ENCODE measurements at places on chromosomes 1 and 21. TPM values are rescaled to one million over a fixed set of nuclear protein-coding genes. Genes with fewer than 3 reads are reported as not detected.

- DNase-seq = no peak
These were observed 19.2 kb downstream of the SYT6 start for GRCh38 chr1:114134518-114134917.

The APOBEC4 gene
- polyA plus RNA-seq = not detected

- DNase-seq = no peak
These were observed 11.3 kb upstream of the TNFRSF25 start for GRCh38 chr1:6477039-6477820.

The TNFAIP8L2 gene
- polyA plus RNA-seq = 1.2 TPM

The DDOST gene
- 228 TPM for polyA plus RNA-seq

DNA sequence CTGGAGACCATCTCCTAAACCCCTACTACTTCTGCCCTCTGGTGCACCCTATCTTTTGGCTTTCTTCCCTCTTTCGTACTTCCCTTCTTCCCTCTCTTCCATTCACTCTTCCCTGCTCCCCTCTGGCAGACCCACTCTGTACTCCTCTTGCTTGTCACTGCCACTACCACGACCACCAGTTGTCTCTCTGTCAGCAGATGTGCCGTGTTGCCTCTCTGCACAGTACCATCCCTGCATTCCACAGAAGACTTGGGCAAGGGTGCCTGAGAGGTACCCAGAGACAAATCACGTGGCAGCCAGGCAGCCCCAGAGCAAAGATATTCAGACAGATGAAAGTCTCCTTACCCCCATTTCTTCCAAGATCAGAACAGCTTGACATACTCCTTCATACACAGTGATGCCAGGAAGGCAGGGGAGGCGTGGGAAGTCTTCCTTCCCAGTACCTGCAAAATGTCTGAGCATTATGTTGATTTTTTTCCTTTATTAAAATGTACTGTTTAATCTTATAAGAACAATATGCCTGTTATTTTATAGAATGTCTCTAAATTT lies 15.0 kb downstream of the CAMSAP2 start:
- DNase-seq = no peak

DNA sequence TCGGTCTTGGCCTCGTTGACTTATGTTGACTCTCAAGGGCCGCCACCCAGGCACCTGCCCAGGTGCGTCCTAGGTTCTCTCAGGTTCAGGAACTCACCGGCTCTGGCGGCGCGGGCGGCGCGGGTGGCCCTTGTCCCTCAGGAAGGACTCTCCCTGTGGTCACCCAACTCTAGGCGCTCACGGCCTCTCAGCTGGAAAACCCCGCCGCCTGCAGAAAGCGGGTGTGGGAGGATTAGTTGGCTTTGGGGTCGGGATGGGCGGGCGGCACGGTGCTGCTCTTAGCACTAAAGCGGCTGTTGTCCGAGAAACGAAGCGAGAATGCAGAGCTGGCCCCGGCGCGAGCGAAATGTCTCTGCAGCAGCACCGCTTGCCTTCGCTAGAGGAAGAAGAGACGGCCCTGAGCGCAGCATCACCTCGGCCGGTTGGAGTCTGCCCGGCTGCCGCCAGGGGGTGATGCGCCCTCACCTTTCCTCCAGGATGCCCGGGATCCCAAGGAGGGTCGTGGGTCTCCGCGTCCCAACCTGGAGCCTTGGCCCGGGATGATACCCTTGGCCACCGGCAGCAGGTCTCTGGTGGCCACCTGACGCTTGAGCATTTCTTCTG lies 8.1 kb upstream of the TADA1 start:
- peak; percentile 24 for DNase-seq

DNA sequence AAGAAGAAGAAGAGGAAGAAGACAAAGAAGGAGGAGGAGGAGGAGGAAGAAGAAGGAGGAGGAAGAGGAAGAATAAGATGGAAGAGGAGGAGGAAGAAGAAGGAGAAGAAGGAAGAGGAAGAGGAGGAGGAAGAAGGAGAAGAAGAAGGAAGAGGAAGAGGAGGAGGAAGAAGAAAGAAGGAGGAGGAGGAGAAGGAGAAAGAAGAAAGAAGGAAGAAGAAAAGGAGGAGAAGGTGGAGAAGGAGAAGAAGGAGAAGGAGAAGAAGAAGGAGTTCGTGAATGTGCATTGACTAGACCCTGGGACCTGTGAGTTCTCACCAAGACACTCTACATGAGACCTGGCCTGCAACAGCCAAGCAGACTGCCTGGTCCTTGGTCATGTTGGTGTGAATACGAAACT lies 131.7 kb upstream of the ERRFI1 start:
- no peak for DNase-seq

The SDC3 gene
- polyA plus RNA-seq = 35.4 TPM

GRCh38 chr1:85450832-85451231 lies 14.1 kb downstream of the DDAH1 start:
- DNase-seq = no peak

GRCh38 chr1:19738669-19739068 lies 61.0 kb downstream of the TMCO4 start:
- no peak for DNase-seq

- no peak for DNase-seq
These were observed 70.0 kb upstream of the BCAR3 start for GRCh38 chr1:93751377-93752250.

DNA sequence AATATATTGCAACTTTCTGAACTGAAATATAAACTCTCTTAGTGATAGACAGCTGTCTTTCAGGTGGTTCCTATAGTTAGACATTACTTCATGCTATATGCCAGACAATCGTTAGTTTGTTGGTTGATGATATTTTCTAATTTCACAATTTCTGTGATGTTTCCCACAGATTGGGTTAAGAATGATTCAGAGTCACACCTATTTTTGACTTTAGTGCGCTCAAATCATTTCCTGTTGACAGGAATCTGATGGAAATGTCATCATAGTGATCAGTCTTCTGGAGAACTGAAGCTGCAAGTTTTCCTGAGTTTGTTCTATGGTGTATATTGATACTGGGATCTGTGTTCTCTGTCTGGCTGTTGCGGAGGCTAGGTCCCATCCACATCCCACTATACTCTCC lies 119.7 kb downstream of the C1orf21 start:
- DNase-seq = no peak

- DNase-seq = no peak
These were observed 3.2 kb downstream of the LBR start for GRCh38 chr1:225424562-225425200.

DNA sequence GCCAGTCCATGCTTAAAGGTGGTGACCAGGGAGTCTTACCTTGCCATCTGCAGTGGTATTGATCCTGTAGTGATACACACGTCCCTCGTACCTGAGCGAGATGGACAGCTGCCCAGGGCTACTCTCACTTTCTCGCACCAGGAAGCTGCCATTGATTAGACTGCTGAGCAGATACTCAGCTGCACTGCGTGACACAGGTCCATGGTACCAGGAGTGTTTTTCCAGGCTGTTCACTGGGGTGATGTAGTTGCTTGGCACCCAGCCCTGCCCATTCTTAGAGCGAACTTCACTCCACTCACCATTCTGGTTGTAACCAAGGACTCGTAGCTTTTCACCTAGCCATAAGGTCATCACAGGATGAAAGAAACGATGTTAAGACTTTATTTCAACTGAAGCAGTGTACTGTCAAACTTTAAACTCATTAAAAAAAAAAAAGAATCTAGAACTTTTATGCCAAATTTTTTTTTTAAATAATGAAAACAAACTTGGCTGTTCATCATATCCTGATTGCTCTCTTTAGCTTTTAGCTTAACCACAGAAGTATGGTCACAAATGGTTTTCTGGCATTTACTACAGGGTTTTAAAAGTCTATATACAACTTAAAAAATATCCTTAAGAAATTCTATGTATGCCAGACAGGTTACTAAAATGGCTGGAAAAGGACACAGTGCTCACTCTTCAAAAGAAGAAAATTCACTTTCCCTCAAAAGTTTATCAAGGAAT lies 44.6 kb downstream of the TOR3A start:
- no peak for DNase-seq

DNA sequence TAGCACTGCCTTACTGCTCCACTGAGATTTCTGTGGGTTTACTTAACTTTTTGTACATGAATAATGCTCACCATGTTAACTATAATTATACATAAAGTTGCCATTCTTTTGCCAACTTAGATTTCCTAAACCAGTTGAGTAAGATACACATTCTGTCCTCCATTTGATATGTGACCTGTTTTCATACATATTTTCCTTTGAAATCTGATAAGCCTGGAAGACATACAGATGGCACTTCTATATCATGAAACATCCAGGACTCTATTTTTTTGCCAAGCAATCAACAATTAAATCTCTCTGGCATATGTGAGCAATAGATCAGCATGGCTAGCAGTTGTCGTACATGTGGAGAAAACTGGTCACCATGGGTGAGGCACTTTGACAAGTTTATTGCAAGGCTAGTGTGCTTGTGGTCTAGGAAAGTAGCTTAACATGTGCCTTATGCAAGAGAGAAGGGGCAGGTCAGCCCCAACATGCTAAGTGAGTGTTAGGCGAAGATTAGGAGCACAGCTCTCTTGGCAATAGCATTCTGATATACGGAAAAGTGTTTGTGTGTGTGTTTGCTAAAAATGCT lies 14.2 kb downstream of the PRRX1 start:
- no peak for DNase-seq

The MANEAL gene
- 4.7 TPM for polyA plus RNA-seq

The GPR37L1 gene
- 0.03 TPM for polyA plus RNA-seq

GRCh38 chr1:70916034-70916427 lies 131.6 kb downstream of the PTGER3 start:
- DNase-seq = no peak

DNA sequence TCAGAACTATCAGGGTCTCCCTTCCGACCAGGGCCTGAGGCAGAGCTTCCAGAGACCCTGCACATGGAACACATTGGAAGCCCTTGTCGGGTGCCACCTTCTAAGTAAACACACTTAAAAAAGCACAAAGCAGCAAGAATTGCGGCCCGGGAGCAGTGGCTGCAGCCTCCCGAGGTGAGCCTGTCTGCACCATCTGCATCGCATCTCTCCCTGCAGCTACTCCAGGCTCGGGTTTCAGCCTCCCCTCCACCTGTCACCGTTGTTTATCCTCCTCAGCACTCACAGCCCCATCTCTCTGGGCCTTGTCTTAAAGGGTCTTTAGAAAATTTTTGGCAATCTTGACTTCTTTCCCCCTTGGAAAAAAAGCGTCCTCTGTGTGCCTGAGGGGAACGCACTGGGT lies 95.1 kb upstream of the ARHGEF16 start:
- no peak for DNase-seq

The GCSAML gene
- 1.3 TPM for polyA plus RNA-seq

DNA sequence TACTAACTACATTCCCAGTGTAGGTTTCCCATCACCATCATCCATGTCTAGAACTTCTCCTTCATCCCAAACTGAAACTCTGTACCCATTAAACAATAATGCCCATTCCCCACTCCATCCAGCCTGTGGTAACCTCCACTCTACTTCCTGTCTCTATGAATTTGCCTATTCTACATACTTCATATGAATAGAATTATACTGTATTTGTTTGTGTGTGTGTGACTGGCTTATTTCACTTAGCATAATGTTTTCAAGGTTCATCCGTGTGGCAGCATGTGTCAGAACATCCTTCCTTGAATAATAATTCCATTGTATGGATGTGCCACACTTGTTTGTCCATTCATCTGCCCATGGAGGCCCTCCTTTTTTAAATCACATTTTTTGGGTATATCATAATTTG lies 35.7 kb downstream of the ATP2B4 start:
- no peak for DNase-seq

DNA sequence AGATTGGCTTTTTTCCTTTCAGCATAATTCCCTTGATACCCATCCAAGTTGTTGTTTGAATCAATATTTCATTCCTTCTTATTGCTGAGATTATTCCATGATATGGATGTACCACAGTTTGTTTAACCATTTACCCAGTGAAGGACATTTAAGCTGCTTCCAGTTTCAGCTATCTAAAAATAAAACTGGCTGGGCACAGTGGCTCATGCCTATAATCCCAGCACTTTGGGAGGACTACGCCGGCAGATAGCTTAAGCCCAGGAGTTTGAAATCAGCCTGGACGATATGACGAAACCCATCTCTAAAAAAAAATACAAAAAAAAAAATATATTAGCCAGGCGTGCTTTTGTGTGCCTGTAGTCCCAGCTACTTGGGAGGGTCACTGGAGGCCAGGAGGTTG lies 32.6 kb downstream of the SEMA6C start:
- no peak for DNase-seq

- no peak for DNase-seq
These were observed 345 bp upstream of the ALDH9A1 start for GRCh38 chr1:165698761-165699052.

The BRDT gene
- polyA plus RNA-seq = not detected

The BMP8A gene
- polyA plus RNA-seq = 0.51 TPM

DNA sequence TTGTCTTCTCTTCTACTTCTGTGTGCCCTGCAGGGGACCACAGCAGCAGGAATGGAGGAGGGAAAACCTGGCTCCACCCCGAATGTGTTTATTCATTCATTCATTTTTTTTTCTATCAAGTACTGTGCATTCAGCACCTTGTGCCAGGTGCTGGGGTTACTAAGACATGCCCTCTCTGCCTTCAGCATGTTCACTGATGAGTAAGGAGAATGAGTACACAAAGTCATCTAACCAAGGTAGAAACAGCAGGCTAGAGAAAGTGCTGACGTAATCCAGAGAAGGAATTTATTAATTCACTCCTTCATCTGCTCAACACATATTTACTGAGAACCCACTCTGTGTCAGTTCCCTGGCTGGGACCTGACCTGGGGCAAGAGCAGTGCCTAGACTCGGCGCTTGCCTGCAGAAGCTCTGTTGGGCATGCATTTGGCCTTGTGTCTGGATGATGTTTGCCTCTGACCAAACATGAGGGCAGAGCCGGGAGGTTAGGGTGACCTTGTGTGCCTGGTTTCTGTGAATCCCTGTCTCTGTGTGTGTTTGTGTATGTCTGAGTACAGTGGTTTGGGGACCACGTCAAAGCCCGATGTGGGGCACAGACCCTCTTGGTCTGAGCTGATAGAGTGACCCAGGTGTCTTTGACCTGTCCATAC lies 3.3 kb upstream of the MYOG start:
- DNase-seq = no peak

- no peak for DNase-seq
These were observed 22.2 kb downstream of the SLC2A1 start for GRCh38 chr1:42936309-42937078.

DNA sequence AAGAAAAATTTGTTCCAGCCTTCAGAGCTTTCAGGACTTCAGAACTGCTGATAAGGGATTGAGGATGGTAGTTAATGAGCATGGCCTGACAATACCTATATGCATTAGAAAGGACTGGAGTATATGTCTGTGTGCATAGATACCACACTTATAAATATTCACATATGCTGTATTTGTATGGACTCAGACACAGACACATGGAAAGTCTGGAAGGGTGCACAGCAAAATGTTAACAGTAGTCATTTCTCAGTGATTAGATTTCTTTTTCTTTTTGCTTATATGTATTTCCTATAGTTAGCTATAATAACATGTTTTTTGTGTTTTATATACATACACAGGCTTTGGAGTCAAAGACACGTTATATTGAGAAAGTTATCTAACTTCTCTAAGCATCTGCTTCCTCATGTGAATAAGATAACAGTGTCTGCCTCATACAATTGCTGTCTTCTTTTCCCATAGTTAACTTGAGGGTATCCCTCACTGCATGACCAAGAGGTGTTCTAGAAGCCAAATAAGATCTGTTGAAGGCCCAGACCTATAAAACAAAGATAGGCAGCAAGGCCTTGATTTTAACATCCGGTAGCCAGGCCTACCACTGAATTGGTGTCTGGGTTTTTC lies 31.3 kb downstream of the INPP5B start:
- DNase-seq = no peak

- DNase-seq = no peak
These were observed 13.8 kb downstream of the PIP5K1A start for GRCh38 chr1:151211972-151212705.

Data from left renal cortex interstitium (tissue), 4 donors.